ENCODE measurements at places on chromosomes 1 and 21.

DNA sequence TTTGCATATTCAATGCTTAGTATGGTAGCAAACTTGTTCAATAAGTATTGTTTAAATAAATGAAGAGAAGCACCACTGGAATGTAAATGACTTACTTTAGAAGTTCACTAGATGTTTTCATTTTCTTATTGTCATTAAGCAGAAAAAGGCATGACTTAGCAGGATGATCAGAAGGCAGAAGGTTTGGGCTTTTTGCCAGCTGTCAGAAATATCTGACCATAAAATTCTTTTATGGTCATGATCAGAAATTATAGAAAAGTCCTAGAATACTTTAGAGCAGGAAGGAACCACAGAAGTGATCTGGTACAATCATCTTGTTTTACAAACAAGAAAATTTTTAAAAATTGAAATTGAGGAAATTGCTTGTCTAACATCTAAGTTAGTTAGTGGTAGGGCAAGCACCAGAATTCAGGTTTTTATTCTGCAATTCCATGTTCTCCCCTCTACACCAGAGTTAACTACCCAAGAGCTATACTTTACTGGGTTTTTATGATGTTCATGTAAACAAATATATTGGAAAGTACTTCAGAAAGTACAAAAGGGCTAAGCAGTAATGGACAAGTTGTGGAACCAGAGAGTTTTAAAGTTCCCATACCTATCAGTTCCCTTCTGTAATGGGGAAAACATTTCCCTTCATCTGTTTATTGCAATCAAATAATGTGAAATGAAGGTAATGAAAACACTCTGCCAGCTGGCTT, 10.1 kb downstream of the FMO5 start:
- DNase-seq, result no peak

DNA sequence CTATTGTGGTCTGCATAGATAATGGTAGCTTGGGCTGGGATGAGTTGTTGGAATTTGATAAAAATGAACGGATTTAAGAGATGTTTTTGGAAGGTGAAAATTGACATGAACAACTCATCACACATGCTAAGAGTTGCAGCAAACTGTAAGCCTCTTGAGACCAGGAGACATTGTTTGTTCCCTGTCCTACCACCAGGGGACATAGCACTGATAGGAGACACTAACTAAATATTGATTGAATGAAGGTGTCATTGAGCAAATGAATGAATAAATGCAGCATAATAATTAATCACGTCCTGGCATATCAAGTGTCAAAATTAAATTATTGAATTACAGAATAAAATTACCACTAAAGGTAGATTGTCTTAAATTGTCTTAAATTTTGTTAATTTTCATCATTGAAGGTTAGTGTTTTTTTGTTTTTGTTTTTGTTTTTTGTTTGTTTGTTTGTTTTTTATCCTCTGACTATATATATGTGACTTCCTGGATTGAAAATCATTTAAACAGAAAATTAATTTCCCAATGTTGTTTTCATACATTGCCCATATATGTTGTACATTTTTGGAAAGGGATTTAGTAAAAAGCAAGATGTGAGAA, 285.3 kb upstream of the C1orf105 start:
- no peak for DNase-seq

GRCh38 chr1:173128742-173129141, 78.0 kb upstream of the TNFSF18 start:
- DNase-seq, result no peak

DNA sequence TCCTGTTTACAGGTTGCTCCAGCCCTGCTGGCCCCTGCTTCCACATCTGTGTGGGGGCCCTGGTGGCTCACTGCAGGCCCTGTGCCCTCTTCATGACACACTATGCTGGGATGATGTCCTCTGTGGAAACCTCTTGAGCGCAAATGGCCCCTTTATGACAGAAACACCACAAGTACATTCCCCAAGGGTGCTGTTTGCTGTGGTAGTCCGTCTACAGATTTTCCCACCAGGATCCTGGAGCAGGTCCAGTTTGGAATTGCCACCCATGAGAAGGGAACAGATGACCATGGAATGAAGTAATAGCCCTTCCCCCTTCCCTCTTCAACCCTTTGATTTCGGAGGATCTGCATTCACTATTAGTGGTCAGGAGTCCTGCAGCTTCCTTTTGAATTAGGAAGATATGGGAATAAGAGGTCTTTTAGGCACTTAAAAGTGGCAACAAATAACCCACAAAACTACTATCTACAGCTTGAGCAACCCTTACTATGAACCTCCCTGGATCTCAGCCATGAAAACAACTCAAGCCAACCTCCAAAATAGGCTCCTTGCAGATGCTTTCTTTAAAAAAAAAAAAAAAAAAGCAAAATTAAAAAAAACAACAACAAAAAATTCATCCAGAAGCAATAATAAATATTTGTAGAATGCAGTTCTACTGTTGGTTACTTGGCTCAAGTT, 121.9 kb upstream of the TSPAN2 start:
- peak; percentile 60 for DNase-seq

DNA sequence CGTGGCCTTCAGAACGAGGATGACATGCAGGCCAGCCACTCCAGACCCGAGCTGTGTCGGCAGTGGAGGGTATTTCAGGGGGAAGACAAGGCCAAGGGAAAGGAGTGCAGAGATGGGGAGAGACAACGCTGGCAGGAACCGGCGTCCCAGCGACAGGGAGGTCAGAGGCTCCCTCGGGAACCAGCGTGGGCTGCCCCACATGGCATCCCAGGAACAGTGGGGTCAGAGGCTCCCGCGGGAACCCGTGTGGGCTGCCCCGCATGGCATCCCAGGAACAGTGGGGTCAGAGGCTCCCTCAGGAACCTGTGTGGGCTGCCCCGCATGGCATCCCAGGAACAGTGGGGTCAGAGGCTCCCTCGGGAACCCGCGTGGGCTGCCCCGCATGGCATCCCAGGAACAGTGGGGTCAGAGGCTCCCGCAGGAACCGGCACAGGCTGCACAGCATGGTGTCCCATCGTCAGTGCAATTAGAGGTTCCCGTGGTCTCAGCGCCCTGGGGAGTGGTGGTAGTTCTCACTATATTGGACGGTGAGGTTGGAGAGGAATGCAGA, 43.0 kb downstream of the SLC19A1 start:
- no peak for DNase-seq

GRCh38 chr1:149936170-149936991, at the start of gene MTMR11:
Gene MTMR11, minus strand, starts transcription at chr1:149936879. Its CDS starts 232 bp downstream, at chr1:149936647.
- DNase-seq, result no peak

All from esophagus muscularis mucosa (tissue), 4 donors.